ENCODE measurements at places on chromosomes 16 and 17.

DNA sequence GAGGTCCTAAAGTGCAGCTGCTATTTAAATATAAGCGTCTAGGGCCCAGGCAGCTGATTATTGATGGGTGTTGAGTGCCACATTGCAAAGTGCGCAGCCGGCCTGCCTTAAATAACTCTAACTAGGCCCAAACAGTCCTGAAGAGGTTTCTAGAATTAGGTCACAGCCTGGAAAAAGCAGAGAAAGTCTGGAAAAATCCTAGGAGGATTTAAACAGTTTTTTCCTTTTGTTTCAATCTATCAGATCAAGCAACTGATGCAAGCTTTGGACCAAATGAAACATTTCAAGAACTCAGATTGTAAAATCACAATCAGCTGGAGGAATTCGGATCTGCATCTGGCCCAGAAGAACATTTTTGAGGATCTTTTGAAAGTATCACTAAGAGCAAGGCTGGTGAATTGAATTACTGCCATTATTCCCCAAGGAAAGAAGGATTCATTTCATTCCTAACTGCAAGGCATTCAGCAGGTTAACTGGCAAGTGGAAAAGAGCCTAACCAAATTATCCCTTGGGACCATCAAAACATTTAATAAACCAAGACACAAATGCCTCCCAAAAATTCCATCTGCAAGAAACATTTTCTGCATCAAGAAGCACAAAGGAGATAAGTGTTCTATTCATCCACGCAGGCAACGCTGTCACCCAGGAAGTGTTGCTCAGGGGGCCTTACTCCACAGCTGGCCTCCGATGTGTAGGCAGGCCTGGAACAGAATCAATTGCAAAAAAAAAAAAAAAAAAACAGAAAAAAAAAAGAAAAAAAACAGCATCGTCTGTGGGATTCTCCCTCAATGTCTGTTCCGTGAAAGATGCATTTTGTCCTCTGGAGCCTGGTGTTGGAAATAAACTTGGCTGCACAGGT is 46.1 kb downstream of the IRX3 start:
- peak; percentile 80 for DNase-seq

DNA sequence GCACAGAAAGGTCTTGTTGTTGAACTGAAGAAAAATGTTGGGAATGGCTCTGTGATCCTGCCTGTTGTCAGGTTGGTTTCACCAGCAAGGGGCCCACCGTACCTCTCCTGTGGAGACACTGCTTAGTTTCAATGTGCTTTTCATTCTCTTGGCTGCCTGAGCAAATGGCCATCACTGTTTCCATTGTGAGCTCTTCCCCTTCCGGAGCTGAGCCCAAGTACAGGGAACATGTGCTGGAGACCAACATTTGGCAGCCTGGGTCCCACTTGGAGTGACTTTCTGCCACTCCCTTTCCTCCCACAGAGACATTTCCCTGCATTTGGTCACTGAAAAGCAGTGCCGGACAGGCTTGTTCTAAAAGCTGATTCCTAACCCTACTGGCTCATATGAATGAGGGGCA is 23.1 kb downstream of the GABARAPL2 start:
- DNase-seq: no peak

- DNase-seq: no peak
These were observed 11.8 kb upstream of the IL21R start for GRCh38 chr16:27390151-27390550.

DNA sequence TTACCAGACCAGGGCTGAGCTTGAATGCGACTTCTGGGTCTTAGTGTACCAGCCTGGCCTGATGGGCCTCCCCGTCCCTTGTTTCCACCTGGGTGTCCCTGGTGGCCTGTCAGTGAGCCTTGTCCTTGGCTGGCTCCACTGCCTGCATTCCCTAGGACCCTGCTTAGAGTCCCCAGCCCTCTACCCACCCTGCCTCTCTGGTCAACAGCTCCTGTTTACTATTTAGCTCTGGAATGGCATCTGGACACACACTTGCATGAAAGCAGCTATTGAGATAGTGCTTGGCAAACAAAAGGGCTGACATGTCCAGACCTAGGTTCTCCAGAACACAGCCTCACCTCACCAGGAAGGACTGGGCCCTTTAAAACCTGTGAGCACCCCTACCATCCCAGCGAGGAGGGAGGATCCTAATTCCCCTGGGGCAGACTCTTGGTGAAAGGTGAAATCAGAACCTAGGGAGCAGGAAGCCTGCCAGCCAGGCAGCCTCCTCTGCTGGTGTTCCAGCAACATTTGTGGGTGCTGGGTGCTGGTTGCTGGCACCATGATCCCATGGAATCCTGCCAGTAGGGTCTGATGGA is 38.8 kb downstream of the RAI1 start:
- no peak for DNase-seq

DNA sequence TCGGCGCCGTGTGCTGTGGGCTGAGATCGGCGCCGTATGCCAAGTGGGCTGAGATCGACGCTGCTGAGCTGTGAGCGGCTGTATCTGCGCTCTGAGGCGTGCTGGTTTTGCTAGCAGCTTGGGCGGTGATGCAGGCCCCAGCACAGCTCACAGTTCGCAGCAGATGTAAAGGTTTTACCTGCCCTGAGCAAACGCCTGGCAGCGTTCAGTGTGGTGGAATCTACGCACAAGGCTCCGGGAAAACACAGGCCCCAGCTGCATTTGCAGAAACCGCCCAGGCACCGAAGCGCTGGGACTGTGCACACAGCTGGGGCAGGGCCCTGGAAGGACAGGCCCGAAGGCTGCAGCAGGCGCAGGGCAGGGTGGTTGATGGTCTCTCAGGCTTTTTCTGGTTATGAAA is 8.0 kb upstream of the ZNF469 start:
- DNase-seq: no peak

- DNase-seq: no peak
These were observed 6.8 kb downstream of the KRT37 start for GRCh38 chr17:41417576-41418015.

DNA sequence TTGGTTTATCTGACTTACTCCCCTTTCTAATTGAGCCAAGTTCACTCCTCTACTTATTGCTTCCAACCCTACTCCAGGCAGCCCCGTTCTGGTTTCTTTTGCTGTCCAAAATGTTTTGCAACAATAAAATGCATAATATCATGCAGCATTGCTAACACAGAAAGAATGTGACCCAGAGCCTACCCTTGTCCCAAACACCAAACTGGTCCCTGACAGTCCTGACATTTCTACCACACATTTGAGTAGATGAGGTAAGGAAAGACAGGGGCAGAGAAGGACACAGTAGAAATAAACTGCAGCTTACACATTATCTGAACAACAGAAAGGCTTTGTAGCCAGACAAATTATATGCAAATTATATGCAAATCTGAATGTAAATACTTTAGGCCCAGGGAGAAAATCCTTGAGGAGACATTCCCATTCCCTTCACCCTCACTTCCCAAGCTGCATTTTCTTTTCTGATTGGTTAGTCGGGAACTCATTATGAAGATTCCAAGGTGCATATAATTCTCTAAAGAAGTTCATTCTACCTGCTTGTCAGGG is 31.6 kb downstream of the SOX9 start:
- no peak for DNase-seq

- DNase-seq: no peak
These were observed 11.0 kb upstream of the ABAT start for GRCh38 chr16:8663192-8664089.

GRCh38 chr17:74687886-74688285 is 24.8 kb downstream of the CD300LF start:
- no peak for DNase-seq

DNA sequence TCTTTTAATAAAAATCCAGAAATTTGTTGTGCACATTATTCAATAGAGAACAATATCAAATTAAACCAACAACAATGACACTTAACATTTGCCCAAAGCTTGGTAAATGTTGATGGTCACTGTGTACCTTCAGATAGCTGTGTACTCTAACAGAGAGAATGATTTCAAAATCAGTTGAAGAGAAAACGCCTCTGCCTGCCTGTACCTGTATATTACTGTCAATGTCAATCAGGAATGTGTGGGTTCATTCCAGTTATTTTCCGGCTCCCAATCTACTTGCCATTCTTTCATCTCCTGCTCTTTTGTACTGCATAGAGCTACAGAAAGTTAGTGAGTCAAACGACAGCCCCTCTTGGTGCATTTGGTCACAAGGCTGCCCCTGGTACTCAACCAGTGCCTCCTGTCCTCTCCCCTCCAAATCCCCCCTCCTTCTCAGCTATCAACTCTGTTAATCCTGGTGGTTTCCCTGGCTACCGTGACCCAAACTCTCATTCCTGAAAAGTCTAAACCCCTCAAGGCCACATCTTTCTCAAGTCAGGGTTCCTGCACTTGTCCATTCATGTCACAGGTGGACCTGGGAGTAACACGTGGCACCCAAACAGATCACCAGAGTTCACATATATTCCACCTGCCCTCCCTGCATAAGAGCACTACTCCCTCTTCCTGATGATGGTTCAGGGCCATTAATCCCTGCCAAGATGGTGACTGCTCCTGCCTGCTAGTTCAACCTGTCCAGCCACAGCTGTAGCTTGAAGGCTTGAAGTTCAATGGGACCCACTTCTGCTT is 13.6 kb upstream of the ARL4D start:
- no peak for DNase-seq

DNA sequence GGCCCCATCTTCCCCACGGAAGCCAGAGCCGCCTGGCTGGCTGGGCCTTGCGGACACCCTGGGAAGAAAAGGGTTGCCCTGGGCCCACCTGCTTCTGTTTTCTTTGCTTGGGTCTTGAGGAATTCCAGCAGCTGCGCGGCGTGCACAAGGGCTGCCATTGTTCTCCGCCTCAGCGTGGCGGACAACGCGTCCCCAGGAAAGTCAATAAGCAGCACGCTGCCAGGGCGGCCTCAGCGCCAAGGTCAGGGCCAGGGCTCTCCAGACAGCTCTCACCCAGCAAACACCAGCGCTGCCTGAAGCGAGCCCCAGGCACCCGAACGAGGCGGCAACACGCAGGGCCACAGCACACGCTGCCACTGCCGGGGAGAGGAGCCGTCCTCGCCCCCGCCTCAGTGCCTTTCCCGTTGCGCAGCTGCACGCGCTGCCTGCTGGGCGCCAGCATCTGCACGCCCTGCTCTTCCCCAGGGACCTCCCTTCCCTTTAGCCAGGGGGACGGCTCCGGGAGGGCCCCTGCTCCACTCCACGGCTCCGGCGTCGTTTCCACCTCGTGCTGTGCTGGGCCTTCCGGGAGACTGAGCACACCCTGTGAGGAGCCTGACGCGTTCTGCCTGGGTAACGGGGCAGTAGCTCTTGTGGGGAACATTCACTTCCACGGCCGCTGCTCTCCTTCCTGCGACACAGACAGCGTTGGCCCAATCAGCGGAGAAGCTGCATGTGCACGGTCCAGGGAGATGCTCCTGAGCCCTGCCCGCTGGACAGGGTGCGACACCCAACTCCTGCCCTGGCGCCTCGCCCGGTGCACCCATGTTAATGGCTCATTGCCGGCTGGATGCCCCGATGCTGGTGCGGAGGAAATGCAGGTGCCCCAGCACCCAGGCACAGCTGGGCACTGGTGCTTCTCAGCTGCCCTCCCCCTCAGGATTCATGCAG is 57.8 kb downstream of the LMF1 start:
- DNase-seq: no peak

DNA sequence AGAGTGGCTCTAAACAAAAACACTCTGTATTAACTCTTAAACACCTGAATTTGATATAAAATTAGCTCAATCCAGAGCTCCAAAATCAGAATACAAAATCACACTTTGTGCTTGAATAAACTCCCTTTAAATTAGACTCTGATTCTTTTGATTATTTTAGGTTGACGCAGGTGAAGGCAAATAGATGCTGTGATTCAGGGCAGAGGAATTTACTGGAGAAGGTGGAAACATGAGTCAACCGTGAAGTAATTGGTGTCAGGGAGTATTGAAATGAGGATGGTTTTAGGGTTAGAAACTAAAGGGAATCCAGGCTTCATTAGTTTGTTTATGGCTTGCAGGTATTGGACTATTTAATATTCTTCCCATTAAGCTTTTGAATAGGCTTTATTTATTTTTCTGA is 37.1 kb upstream of the TEKT1 start:
- no peak for DNase-seq

- DNase-seq: no peak
These were observed 14.1 kb downstream of the STH start for GRCh38 chr17:46013127-46013501.

DNA sequence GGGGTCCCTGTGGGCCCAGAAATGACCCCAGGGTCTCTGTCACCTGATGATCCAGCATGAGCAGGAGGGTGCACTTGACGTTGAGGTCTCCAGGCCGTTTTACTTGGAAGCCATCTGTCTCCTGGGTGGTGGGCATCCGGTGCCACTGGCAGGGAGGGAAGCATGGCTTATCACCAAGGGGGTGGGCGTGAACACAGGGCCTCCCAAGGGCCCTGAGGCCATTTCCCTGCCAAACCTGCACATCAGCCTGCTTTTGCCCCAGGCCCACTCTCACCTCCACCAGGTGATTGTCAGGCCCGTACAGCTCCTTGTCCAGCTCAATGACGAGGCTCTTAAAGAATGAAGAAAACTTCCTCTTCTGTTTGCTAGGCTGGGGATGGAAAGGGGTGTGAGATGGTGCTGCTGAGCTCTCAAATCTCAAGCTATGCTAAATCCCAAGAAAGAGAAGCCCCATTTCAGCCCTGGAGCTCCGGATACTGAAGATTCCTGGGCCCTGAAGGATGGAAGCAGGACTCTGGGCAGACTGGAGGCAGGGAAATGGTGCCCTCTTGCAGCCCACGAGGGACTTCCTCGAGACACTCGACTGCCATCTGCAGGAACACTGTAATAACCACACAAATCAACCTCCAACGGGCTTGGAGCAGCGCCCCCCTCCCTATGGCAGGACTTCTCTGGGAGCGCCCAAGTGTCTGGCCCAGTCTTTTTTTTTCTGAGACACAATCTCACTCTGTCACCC is 7.1 kb upstream of the FTSJ3 start:
- DNase-seq: peak; percentile 75

DNA sequence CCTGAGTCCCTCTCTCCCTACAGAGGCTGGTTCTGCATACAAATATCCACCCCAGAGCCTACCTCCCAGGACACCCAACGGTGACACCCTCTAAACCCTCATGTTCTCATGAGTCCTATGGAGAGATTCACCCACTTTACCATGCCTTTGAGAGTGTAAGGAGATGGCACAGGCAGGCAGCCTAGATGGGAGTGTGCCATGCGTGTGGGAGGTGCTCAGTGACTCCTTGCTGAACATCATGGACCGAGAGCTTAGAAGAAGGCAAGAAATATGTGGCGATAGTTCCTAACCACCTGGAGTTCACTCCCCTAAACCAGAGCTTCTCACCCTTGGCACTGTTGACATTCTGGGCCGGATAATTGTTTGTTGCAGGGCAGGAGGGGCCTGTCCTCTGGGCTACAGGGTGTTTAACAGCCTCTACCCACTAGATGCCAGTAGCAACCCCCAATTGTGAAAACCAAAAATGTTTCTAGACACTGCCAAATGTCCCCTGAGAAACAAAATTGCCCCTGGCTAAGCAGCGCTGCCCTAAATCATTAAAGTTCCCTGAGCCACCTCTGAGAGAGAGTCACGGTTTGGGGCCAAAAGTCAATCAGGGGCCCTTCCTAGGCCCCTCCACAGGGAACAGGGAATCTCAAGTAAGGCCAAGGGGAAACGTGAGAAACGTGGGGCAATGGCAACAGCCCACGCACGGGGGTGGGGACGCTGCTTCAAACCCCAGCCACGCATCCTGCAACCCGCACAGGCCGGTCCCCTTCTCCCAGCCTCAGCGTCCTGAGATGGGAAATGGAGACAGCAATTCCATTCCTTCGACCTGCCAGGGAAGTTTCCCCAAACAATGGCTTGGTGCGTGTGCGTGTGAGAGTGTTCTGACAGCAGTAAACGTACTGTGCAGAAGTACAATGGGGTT is 66.8 kb downstream of the C16orf78 start:
- no peak for DNase-seq

GRCh38 chr16:17451843-17452242 is 18.9 kb downstream of the XYLT1 start:
- no peak for DNase-seq

GRCh38 chr16:67539271-67539670 is 10.6 kb downstream of the RIPOR1 start:
- DNase-seq: no peak

- DNase-seq: no peak
These were observed 2.3 kb downstream of the SLC38A8 start for GRCh38 chr16:84040226-84040822.
